ENCODE measurements at places on chromosomes 5 and 9. TPM values are rescaled to one million over a fixed set of nuclear protein-coding genes. Genes with fewer than 3 reads are reported as not detected.
A peak's percentile ranks its signal among the peaks of the same experiment; 100 is the strongest.

The ARL14EPL gene
- not detected for total RNA-seq

The PPP1R2B gene
- total RNA-seq: not detected

The ABCA2 gene
- 11.8 TPM for total RNA-seq

The IFNA4 gene
- not detected for total RNA-seq

The ARL10 gene
- 15.6 TPM for total RNA-seq

The PTGDS gene
- total RNA-seq: not detected

The C5orf58 gene
- not detected for total RNA-seq

The NR2F1 gene
- total RNA-seq: not detected

The PRDM9 gene
- total RNA-seq: not detected

The DCAF12 gene
- total RNA-seq: 30.5 TPM

The PCDHGB6 gene
- 0.09 TPM for total RNA-seq

DNA sequence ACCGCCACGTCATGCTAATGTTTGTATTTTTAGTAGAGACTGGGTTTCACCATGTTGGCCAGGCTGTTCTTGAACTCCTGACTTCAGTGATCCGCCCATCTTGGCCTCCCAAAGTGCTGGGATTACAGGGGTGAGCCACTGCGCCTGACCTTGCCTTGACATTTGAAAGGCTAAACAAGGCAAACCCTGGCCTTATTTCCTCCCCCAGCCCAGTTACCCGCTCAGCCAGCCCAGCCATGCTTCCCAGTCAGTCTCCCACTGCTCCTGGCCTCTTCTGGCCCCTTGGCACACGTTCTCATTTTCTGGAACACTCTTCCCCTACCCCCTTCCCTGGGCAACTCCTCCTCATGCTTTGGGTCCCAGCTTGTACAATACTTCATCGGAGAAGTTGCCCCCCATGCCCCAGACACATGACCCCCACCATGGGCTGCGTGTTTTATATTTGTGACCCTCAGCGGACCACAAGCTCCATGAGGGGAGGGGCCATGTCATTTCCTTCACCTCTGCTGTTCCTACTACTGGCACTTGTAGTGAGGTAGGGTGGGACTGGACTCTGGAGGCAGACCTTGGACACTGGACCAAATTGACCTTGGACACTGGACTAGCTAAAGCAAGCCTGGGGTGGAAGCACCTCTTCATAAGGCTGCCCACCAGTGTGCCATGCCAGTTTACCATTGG is 94.4 kb upstream of the IER5L start:
- no peak for DNase-seq

DNA sequence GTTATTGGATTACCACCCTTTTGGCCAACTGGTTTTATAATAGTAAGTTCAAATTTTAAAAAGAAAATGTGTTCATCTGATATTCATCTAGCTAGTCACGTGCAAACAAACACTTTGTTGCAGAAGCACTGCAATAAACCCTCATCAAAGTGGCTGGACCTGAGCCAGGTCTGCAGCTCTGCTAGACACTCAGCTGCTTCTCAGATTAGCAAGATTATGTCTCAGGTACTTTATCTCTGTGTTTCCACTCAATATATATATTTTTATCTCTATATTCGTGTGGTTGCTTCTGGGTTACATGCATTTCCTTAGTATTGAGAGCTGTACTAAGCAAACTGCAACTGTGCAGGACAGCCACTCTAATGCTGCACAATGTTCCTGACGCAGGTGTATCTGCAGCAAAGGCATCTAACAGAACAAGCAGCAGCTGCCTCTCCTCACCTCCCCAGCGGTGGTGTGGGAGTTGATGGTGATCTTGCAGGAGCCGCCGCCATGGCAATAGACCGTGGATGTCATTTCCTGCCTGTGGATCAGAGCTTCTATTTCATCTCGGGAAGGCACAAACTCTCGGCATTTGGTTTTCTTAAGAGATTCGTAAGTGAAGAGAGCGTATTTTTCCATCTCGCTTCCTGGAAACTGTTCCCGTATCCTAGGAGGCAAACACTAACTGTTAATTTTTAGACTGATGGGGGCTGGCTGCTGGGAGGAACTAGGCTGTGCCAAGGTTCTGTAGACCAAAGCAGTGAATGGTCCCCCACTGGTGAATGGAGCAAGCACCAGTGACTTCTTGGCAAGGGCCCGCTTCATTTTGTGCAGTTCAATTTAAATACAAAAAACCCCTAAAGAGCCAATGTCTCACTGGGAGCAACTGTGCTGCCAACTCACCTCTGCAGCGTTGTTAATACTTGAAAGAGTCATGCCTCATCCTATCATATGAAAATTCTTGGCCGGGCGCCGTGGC is 56.7 kb upstream of the RETREG1 start:
- peak; percentile 32 for DNase-seq

GRCh38 chr5:166581826-166582225 is 1709.6 kb upstream of the WWC1 start:
- DNase-seq: no peak

- DNase-seq: no peak
Measured at GRCh38 chr5:20575571-20575970, 587.6 kb upstream of the CDH18 start.

GRCh38 chr9:14061936-14062585 is 251.9 kb downstream of the NFIB start:
- no peak for DNase-seq

DNA sequence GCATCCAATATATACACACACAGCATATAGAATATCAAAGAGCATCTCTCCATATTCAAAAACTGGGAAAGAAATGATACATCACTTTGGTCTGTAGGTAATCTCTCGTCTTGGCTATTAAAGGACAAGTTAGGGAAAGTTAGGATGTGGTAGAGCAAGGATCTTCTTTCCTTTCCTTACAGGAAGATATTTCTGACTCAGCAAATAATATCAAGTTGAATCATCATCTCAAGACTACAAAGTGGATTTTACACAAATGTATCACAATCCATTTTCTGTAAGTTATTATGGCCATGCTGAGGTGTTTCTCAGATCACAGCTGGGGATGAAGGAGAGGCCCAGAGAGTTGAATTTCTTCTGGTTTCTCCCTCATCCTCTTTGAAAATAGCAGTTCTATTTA is 651.7 kb upstream of the CCNG1 start:
- DNase-seq: no peak

GRCh38 chr9:108060175-108060574 is 570.6 kb upstream of the KLF4 start:
- no peak for DNase-seq

DNA sequence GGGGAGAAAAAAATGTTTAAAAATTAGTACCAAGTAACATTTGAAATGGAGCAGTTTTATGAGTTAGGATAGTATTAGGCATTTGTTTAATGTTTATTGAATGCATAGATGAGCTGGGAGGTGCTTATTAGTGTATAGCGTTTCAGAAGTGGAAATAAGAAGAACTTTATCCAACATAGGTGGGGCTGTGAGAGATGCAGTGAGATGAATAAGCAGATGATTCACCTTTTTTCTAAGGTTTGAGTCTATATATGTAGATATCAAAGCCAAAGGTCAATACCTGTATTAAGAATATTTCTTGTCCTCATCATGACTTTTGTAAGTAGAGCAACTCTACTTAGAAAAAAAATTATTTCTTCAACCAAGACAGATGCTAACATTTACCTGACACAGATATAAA is 54.6 kb upstream of the POU4F3 start:
- DNase-seq: no peak

DNA sequence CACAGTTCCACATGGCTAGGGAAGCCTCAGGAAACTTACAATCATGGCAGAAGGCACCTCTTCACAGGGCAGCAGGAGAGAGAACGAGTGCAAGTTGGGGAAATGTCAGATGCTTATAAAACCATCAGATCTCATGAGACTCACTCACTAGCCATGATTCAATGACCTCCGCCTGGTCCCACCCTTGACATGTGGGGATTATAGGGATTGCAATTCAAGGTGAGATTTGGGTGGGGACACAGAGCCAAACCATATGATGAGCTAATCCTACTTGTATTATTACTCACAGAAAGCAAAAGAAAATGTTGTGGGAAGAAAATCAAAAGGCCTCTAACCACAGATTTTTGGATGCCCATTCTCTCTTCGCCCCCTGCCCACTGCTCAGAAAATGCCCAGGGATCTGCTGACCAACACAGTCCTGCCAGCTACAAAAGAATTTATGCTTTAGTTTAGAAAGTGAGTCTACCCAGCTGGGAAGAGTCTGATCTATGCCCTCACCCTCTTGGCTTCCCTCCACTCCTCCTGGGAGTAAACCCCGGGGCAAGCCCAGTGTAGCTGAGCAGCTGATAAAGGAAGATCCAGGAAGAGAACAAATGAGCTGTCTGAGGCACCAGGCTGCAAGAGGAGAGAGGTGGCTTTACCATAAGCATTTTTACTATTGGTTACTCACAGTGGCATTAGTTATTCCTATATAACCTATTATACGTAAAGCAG is 53.1 kb downstream of the RNF130 start:
- no peak for DNase-seq

DNA sequence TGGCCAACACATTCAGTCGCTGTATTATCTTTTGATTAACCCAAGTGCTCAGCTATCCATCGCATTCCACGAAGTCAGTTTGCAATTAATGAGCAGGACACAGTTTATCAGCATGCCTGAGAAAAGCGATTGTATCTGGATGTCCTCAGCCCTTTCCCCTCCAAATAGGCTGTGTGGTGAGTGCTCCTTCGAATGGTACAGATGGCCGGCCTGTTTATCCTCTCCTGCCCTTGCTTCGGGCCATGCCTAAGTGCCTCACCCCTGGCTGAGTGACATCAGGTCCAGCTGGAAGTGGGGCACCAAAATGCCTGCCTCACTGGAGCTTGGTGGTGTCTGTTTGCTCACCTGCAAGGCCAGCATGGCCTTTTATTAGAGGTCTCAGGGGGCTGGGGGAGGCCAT is 317.3 kb downstream of the GADD45G start:
- DNase-seq: no peak

- DNase-seq: no peak
Measured at GRCh38 chr9:135076143-135076875, 11.2 kb upstream of the OLFM1 start.

DNA sequence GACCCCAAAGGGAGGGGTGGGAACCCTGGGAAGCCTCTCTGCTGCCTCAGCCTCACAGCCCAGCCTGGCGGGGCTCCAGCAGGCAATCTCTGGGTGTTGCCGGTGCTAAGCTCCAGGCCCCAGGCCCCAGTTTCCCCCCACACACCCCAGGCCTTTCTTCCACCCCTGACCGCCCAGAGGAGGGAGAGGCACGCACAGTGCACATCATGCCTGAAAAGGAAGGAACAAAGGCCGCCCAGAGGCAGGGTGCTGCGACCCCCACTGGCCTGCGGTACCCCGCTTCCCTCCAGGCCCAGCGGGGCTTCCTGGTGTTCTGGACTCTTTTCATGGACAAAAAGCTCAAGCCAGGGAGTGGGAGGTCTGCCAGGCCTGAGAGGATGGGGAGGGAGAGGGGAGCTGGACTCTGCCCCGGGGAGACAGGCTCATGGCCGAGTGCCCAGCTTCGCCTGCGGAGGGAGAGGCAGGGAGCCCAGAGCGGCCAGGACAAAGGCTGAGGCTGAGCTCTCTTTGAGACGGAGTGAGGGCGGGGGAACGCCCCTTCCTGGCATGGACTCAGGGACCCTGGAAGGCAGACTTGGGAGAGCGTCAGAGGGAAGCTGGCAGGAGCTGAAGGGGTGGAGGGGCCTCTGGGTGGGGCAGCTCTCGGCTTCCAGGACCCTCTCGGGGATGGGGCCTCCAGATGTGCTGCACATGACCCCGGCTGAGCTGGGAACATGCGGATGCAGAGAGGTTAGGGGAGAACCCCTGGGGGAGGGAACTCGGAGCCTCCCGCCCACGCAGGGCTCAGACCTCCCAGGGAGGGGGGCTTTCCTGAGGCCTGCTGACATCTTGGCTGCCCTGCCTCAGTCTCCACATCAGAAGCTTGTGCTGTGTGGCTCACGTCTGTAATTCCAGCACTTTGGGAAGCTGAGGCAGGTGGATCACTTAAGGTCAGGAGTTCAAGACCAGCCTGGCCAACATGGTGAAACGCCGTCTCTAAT is 1.8 kb upstream of the ENTPD2 start:
- no peak for DNase-seq

- no peak for DNase-seq
Measured at GRCh38 chr5:61183538-61183937, 21.3 kb upstream of the SMIM15 start.

DNA sequence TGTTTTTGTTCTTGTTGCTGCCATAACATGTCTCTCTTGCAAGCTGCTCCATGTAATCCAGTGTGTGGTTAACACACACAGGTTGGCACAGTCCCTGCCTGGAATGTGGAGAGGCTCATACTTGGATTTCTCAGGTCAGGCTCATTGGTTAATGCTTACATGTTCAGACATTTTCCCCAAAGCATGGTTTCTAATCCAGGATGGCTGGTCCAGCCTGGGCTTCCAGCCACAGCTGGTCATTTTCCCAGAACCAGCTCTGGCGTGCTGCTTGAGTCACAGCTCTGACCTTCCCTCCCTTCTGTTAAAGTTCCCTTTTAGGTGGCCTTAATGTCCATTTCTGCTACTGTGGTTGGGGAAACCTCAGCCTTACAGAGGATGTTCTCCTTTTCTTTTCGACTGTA is 294.3 kb downstream of the TAF11L14 start:
- DNase-seq: no peak

GRCh38 chr5:53448851-53449250 is 31.6 kb upstream of the FST start:
- DNase-seq: no peak

DNA sequence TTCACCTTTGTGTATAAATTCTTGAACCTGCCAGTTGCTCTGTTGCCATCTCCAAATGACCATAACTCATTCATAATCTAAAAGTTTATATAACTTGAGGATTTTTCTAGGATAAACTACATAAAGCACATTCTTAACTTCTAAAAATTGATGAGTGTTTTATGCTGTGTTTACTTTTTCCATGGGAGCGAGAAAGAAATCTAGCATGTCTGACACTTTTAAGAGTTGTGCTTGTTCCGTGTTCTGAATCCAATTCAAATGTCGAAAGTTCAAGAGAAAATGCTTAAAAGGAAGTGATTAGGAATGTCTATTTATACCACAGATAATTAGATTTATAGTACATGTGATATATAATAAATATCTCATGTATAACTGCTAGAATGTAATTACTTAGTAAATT is 154.4 kb downstream of the DEPDC1B start:
- DNase-seq: no peak

DNA sequence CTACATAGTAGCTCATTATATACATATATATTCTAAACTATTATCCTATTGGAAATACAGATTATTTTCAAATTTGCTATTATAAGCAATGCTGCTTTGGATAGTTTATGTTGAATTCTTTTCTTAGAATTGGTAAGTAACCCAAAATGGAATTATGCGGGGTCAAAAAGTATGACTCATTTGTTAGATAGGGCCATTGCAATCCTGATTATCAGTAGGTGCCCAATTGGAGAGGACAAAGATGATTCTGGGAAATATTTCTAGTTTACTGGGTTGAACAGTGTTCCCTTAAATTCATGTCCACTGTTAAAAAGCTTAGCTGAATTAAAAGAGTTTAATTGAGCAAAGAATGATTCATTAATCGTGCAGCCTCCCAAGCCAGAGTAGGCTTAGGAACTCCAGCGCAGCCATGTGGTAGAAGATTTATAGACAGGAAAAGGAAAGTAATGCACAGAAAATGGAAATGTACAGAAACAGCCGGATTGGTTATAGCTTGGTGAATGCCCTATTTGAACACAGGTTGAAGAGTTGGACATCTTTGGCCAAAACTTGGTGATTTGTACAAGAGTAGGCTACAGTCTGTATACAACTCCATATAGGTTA is 81.8 kb downstream of the GDNF start:
- DNase-seq: no peak

Data from activated CD8-positive, alpha-beta T cell treated with anti-CD3 and anti-CD28 coated beads for 36 hours (primary cell).